ENCODE measurements at places on chromosomes 2 and 18.

GRCh38 chr18:70621710-70622109, 332.9 kb downstream of the SOCS6 start:
- DNase-seq: no peak

GRCh38 chr2:67566958-67567635, 170.0 kb downstream of the ETAA1 start:
- DNase-seq: peak; percentile 19

- no peak for DNase-seq
Observed at GRCh38 chr18:59455728-59456276, 96.7 kb upstream of the LMAN1 start.

DNA sequence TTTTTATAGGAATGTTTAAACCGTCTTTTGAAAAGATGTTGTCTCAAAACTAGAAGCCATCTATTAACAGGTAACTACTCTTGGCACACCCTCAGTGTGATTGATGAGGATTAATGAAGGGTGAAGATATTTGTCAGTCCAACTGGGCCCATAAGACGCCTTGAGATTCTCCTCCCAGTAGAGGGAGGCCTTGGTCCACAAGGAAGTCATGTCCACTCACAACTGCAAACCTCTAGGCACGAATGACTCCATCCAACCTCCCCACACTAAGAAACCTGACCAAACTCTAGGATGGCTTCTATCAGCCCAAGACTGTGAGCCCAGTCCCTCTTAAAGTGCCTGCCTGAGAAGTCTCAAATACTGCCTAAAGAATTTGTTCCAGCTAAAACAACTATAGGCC, 19.2 kb upstream of the GRP start:
- no peak for DNase-seq

DNA sequence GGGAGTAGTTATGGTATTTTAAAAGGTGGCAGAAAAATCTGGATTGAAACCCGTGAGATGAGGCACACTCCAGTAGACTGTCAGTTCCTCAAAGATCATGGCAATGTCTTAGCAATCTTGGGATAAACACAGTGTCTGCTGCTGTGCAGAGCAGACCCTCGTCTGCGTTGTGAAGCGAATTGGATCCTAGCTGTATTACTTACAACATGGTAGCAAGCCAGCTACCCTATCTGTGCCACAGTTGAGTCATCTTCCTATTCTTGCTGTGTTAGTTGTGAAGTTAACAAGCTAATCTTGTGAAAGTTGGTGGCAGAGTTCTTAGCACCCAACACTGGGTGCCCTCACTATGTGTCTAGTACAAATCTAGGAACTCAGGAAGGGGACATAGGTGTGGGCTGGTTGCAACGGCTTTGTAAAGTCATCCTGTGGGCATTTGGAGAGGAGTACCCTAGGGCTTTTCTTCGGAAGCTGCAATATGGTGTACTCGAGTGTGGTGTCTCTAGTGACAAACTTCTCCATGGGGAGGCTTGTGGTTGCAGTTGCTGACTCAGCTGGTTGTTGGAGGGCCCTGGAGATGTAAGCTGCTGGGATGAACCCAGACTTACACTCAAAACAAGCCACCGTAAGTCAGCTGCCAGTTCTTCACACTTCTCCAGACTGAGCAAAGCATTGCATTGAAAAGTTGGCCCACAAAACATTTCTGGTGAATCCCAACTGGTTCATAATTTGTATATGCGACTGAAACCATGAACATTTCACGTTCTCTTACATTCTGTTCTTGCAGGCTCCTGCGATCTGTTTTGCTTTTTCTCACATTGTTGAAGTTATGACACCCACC, 61.5 kb downstream of the ADCYAP1 start:
- no peak for DNase-seq

DNA sequence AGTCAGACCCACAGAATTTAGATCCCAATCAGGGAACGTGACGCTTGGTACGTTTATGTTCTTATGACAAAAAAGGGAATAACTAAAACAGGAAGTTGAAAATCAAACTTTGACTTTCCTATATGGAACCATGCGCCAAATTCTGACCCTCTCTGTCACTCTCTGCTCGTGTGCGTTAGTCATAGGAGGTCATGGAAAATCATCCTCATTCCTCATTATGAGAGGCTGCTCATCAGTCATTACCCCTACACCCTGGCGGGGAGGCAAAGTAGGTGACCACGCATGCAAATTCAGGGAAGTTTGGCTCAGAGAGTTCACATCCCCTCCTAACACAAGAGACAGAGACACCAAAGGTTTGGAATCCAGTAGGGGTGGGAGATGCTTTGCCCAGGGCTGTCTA, 15.5 kb downstream of the IL1F10 start:
- no peak for DNase-seq

DNA sequence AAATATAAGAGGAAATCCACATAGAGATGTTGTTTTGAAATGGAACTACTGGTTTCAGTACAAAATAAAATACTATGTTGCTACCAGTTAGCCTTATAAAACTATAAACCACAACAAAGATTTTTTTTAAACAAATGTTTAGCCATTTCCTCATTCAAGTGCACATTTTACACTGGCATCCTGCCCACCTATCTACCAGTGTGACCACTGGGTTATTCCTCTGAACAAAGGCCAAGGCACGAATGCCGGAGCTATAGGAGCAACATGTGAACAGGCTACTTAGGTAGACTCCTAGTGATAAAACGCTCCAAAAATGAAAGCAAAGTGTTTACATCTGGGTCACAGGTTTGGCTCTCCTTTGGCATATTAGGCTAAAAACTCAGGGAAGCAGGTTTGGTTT, 31.8 kb upstream of the SULT1C4 start:
- DNase-seq: no peak

GRCh38 chr18:4813708-4814107, 358.6 kb upstream of the DLGAP1 start:
- DNase-seq: no peak

DNA sequence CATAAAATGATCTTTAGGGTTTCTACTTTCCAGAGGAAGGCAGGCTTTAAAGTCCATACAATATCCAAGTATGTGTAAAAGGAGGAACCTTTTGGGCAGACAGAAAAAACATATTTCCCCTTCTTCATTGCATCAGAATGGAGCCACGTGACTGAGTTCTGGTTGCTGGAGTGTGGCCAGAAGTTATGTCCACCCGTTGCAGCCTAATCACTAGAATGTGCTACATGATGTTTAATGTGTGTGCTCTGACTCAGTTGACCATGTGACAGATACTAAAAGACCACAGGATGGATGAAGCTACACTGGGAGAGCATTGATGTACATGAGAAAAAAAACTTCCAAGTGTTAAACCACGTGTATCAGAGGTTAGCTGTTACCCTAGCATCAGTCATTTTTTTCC, 460.9 kb downstream of the RIT2 start:
- DNase-seq: no peak

GRCh38 chr2:122163617-122164016, 408.2 kb downstream of the TSN start:
- no peak for DNase-seq

DNA sequence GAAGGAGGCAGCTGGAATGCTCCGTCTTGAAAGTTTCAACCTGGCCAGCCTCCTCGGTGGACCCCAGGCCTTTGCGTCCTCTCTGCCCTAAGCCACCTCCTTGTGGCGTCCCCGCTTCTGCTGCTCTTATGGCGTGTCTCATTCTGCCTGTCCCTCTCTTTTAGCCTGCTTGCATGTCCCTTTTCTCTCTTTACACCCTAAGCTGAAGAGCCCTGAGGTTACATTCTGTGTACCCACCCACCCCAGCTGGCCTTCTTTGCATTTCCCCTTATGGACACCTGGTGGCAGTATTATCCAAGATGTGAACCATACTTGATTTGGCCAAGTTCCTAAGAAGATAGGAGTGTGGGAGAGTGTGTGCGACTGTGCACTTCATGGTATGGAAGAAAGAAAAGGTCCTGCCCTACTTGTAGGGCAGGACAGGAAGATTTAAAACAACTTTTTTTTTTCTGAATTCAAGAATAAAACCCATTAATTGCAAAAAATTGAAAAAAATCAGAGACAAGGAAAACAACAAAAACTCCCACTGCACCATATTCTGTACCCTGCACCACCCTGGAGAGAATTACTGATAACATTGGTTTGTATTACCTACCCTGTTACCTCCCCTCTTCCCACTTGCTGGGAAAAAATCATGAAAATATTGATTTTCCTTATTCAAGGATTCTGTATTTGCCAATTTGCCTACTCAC, 77.4 kb downstream of the DYSF start:
- DNase-seq: peak; percentile 12

DNA sequence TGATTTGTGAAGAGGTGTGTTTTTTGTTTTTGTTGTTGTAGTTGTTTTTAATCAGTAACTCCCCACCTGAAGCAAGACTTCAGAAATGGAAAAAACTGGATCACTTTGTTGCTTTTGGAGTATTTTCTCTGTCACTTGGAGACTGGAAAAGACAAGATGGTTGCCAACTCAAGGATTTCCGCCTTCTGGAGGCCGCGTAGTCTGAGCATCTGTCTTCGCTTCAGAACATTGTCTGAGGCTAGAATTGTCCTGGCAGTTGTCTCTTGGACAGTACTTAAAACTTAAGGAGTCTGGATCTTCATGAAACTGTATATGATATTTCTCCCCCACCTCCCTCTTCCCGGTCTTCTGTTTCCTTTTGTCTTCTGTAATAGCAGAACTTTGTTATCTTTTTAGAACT, 67.7 kb downstream of the ARHGAP28 start:
- DNase-seq: no peak

DNA sequence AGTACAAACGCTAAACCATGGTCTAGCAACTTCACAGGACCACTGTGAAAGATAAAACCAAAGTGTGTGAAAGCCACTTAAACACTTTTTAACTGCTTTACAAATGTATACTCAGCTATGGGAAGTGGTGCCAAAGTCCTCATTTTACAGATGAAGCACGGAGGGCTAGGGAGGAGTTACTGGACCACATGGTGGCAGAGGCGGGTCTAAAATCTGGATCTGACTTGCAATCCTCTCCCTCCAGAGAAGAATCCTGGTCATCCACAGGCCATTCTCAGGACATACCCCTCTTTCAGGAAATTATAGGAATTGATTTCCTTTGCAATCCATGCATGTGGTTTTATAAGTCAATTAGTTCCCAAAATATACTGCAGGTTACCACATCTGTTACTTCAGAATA, 84.6 kb upstream of the GYPC start:
- no peak for DNase-seq

GRCh38 chr2:1505031-1505441, 91.8 kb downstream of the TPO start:
- DNase-seq: no peak

- no peak for DNase-seq
Observed at GRCh38 chr2:66508484-66509071, 73.7 kb downstream of the MEIS1 start.

DNA sequence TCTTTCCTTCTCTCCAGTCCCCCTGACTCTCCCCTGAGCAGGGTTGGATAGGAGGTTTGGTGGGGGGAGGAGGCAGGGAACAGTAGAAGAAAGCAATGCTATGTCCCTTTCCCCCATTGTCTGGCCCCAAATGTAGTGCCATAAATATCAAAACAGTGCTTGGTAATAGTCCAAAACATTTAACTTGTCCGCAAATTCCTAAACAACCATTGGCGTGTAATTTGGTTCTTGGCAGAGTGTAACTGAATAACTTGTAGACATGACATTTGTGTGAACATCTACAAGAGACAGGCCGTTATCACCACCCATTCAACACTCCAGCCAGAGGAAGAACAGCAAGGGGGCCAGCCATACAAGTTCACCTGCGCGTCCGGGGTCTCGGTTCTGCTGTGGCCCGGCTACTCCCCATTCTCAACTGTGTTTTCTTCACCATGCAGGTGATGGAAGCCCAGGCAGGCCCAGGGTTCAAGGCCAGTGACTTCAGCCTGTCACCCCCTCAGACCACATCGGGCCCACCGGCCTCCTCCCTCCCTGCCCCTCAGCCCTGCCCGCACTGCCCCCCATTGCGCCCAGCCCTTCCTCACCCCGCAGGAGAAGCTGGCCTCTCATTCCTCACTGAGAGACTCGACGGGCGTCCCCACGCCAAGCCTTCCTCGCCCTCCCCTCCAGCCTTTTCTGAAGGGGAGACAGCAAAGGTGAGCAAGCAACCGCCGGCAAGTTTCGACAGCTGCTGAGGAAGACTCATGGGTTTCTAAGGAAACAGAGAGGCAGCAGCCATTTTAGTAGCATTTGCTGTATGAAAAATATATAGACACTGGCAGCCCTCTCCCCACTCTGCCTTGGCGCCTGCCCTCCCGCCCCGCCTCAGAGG, 699 bp upstream of the RAPGEF4 start:
- peak; percentile 24 for DNase-seq

DNA sequence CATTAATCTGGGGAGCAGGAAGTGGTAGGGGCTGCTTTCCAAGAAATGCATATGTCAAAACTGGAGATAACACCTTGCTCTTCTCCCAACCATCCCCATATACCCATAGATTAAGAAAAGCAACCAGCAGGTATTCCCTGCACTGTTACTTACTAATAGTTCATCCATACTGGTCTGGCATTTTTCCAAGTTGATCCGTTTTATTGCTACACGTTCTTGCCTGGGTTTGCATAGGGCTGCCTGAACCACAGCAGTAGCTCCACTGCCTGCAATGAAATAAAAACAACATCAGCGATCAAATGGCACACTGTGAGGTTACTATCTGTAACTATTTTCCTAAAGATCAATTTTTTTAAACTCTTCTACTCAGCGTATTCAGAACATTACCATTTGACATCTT, 65.6 kb downstream of the STK39 start:
- no peak for DNase-seq

DNA sequence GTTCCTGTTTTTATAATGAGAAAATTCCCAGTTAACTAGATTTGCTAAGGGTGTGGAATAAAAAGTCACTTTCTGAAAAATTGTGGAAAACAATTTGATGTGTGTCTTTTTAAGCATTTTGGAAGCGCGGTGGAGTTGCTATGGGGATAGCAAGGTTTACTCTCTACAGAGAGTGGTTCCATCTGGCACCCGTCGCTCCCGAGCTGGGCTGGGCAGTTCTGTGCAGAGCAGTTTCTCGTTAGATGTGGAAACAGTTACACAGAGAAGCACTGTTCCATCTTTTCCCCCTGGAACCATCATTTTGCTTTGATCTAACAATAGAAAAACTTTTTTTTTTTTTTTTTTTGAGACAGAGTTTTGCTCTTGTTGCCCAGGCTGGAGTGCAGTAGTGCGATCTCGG, 17.4 kb downstream of the LDLRAD4 start:
- DNase-seq: no peak

DNA sequence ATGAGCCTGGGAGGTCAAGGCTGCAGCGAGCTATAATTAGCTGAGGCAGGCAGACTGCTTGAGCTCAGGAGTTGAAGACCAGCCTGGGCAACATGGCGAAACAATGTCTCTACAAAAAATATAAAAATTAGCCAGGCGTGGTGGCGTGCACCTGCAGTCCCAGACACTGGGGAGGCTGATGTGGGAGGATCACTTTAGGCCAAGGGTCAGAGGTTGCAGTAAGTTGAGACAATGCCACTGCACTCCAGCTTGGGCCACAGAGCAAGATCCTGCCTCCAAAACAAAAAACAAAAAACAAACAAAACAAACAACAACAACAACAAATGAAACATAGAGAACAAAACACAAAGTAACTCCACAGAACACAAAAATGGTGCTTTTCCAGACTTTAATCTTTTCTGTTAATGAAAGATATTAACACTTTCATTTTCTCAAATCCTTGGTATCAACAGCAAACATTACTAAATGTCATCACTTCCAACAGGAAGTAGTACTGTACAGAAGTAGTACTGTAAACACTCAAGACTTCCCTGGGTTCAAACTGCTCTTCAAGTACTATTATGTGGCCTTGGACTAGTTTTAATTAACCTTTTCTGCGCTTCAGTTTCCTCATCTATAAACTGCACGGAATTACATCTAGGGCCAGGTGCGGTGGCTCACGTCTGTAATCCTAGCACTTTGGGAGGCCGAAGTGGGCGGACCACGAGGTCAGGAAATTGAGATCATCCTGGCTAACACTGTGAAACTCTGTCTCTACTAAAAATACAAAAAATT, 27.9 kb downstream of the PUM2 start:
- DNase-seq: no peak
